ENCODE measurements at places on chromosomes 13 and 19.

- no peak for DNase-seq
Observed at GRCh38 chr19:40693150-40693788, 2.8 kb upstream of the NUMBL start.

- no peak for DNase-seq
Observed at GRCh38 chr19:57002710-57003109, 117.1 kb upstream of the USP29 start.

DNA sequence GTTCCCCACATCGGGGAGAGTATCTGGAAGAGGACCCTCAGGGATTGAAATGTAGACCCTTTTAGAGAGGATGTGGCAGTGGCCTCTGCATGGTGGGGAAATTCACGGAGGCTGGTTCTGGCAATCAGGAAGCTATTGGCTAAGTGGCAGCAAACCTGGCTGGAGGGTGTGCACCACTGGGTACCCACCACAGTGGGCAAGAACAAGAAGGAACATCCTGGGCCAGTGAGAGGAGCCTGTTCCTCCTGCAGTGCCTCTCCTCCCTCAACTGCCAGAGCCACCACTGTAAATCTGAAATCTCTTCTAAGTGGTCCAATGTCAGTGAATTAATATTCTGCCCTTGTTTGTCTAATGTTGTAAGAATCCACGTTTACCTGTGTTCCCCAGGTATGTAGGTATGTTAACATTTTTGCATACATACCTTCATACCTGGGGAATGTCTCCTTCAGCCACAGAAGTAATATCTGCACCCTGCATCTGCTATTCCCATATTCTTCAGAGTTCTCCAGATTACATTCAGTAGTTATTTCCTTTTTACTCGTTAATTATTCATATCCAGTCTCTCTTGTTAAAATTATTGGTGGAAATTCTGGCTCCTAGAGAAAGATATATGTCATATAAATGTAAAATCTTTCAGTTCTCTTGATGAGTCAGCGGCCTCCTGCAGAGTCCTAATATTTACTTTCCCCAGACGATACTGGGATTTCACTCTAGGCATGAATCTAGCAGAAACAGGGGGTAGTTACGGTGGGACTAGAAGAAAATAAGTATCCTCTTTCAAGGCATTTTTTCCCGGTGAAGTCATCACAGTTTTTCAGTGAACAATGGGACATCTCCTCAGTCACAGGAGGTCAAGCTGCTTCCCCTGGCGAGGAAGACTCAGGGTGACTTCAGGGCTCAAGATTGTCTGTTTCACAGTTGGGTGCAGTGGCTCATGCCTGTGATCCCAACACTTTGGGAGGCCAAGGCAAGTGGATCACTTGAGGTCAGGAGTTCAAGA is 148.3 kb downstream of the MYO16 start:
- DNase-seq: no peak

DNA sequence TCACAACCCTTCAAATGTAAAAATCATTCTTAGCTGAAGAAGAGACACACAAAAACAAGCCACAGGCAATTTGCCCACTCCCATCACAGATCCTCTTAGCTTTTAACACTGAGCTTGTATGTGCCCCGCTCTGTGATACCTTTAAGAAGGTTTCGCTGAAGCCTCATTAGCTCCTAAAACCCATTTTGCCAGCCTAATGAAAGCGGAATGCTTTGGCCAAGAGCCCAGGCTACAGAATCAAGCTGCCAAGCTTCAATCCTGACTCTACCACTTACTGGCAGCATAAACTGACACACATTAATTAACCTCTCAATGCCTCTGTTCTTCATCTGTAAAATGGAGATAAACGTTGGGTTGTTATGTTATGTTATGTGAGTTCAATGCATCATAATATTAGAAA is 10.5 kb downstream of the ZNF112 start:
- no peak for DNase-seq

GRCh38 chr19:1945899-1946298 is 4.9 kb downstream of the CSNK1G2 start:
- peak; percentile 28 for DNase-seq

DNA sequence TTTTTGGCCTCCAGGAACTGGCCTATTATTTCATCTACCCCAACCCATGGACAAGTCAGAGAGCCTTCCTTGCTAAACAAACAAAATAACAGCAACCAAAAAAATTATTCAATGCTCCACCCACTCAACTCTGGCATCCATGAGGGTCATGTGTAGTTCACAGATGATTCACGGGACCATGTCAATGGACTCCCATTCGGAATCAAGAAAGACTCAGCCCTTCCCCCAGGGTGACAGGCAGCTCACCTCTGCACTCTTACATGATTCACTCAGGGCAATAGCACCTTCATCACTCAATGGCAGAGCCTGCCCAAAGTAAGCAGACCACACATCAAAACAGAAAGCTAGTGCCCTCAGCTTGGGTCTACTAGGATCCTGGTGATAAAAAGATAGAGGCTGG is 14.3 kb upstream of the SCEL start:
- no peak for DNase-seq

DNA sequence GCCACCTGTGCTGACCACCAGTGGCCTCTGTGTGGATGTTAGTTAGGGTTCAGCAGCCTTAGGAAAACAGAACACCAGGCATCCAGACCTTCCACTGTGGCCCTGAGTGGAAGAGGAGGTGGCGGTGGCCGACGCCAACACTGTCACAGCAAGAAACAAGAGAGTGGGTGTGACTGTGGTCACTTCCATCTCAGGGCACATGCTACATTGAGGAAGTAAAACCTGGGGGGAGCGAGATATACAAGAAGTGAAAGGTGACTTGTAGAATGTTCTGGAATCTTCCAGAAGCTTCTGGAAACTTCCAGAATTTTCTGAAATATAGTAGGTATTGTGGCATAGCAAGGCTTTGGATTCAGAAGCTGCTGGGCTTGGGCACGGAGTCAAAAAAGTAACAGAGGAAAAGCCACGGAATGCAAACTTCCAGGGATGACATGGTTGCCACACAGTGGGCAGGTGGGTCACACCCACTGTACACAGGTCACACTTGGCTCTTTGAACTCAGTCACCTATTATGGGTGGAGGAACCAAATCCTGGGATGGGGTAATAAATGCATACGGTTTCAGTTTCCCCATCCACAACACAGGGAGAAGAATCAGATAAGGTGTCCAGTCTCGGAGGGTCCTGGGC is 24.3 kb downstream of the GNG7 start:
- peak; percentile 67 for DNase-seq

DNA sequence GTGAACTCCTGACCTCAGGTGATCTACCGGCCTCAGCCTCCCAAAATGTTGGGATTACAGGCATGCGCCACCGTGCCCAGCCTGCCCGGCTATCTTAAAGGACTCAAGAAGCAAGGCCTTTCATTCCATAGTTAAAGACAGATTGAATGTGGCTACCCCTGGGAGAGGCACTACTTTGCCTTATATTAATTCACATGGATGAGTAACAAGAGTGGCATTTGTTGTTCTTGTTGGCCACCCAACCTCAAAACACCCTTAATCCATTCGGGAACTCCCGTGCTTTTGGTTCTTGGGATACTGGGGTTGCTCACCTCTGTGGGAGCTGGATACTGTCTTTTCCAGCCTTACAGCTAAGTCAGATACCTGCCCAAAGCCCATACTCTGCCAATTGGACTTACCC is 34.4 kb upstream of the ABCC4 start:
- DNase-seq: no peak

- no peak for DNase-seq
Observed at GRCh38 chr13:24616514-24616913, 63.7 kb upstream of the ATP12A start.

DNA sequence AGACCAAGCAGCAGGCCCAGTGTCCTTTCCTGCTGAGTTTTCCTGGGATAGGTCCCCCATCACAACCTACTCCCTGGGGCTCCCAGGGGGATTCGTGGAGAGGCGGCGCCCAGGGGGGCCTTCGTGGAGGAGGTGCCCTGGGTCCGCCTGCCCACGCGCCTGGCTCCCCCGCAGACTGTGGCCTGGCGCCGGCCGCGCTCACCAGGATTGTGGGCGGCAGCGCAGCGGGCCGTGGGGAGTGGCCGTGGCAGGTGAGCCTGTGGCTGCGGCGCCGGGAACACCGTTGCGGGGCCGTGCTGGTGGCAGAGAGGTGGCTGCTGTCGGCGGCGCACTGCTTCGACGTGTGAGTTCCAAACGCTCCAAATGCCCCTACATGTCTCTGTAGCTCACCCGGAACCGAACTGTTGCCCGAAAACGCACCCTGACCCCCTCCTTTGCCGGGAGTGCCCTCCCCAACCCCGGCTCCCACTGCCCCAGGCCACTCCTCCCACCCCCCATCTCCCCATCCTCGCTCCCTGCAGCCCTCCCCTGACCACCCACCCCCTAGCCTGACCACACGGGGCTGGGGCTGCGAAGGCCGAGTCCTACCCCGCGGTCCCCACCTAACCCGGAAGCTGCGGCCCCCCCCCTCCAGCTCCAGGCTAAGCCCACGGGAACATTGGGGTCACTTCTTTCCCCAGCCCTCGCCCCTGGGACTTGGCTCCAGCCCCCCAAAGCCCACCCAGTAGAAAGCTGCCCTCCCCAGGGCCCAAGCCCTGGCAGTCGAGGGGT is 3.3 kb downstream of the TIMM13 start:
- no peak for DNase-seq

DNA sequence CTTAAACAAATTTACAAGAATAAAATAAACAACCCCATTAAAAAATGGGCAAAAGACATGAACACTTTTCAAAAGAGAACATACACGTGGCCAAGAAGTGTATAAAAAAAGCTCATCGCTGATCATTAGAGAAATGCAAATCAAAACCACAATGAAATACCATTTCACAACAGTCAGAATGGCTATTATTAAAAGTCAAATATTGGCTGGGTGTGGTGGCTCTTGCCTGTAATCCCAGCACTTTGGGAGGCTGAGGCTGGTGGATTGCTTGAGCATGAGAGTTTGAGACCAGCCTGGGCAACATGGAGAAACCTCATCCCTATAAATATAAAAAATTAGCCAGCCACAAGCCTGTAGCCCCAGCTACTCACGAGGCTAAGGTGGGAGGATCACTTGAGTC is 89.9 kb downstream of the UBL3 start:
- no peak for DNase-seq

DNA sequence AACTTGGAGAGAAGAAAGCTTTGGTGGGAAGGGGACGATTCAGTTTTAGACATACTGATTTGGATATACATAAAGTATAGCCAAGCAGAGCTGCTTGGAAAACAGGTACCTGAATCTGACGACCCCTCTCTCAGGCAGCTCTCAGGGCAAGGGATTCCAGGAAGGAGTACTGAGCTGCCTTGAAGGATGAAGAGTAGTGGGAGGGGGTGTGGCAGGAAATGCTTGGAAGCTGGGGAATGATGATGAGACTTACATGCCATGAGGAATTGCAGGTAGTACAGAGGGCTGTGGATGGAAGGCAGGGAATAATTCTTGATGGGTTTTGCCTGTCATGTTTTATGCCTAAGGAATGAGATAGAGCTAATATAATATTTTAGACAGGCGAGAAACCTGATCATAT is 38.7 kb downstream of the HTR2A start:
- no peak for DNase-seq

DNA sequence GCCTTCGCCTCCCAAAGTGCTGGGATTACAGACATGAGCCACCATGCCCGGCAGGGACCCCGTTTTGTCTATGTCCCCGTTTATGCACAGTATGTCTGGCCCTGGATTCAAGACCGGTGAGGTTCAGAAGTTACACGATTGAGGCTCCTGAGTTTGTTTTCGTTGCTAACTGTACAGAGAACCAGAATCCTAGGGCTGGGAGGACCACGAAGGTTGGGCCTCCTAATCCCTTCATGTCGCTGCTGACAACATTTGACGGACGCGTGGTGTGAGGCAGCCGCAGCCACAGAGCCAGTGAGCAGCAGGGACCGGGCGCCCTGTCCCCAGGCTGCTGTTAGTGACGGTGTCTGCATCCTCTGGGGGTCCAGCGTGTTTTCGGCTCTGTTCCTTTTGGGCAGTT is 91.4 kb downstream of the ATP11A start:
- DNase-seq: no peak

- no peak for DNase-seq
Observed at GRCh38 chr19:42831221-42832019, 48.1 kb downstream of the PSG1 start.

GRCh38 chr19:4606181-4606580 is 33.1 kb upstream of the TNFAIP8L1 start:
- no peak for DNase-seq

GRCh38 chr19:40594255-40594654 is 6.9 kb upstream of the LTBP4 start:
- DNase-seq: no peak

DNA sequence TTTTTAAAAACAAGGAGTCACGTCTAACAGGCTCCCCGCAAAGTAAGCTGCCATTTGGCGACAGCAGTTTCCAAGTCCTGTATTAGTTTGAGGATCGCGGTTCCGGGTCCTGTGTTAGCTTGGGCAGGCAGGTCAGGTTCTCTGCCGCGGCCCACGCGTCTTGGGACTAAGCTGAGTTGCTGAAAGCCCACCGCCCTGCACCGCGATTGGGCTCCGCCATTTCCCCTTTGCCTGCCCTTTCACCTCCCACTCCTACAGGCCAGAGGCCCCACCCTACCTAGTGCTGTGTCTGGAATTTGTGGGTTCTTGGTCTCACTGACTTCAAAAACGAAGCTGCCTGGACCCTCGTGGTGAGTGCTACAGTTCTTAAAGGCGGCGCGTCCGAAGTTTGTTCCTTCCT is 6.8 kb downstream of the PARP4 start:
- no peak for DNase-seq

DNA sequence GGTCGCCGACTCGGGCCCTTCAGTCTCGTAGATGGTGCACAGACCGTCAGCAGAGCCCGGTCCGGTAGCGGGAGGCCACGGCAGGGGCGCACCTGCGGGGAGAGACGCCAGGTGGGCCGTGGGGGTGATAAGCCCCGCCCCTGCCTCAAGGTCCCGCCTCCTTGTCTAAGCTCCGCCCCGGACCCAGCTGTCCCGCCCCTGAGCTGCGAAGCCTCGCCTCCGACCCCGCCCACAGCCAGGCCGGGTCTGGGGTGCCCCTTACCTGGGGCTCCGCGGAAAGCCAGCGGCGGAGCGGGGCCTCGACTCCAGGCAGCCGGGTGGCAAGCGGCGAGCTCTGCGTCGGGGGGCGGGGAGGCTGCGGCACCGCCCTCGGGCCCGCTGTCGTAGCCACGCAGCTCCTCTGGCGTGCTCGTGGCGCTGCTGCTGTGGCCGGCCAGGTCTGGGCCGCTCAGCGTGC is 4.7 kb downstream of the PRR36 start:
- peak; percentile 24 for DNase-seq

- DNase-seq: no peak
Observed at GRCh38 chr13:110232756-110233155, 74.2 kb downstream of the COL4A1 start.

GRCh38 chr19:46429999-46430398 is 1.3 kb upstream of the PNMA8C start:
- no peak for DNase-seq

DNA sequence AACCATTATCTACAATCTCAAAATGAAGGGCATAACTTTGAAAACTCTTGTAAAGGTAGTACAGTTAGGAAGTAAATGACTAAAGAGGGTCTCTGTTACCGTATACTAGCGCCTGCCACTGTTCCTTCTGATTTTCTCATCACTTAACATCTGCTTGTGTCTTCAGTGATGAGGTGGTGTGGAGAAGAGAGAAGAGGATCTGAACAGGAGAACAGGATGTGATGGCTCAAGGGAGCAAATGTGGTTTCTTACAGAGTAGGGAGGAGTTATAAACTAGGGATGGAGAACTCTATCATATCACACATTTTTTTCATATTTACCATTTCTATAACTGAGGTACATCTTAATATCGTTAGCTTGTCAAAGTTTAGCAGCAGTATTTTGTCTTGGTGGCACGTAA is 1.1 kb downstream of the KCTD4 start:
- no peak for DNase-seq

GRCh38 chr13:48976576-48977285 is 1.0 kb downstream of the FNDC3A start:
- DNase-seq: no peak

Data from CD14-positive monocyte (primary cell).